ENCODE measurements at places on chromosomes 7 and 10.

DNA sequence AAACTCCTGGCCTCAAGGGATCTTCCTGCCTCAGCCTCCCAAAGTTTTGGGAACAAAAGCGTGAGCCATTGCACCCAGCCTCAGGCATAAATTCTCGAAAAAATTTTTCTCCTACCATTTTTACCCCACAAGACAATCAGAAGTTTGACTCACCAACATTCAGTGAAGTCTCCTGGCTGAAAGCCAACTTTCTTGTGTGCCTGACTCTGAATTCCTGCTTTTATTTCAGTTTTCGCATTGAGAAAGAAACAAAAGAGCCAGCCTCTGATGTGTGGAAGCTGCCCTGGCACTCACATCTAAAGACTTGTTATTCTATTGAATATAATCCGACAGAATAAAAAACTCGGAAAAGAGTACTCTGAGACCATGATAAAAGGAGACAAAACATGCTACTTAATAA is 402.9 kb downstream of the MAGI2 start:
- DNase-seq, result no peak

DNA sequence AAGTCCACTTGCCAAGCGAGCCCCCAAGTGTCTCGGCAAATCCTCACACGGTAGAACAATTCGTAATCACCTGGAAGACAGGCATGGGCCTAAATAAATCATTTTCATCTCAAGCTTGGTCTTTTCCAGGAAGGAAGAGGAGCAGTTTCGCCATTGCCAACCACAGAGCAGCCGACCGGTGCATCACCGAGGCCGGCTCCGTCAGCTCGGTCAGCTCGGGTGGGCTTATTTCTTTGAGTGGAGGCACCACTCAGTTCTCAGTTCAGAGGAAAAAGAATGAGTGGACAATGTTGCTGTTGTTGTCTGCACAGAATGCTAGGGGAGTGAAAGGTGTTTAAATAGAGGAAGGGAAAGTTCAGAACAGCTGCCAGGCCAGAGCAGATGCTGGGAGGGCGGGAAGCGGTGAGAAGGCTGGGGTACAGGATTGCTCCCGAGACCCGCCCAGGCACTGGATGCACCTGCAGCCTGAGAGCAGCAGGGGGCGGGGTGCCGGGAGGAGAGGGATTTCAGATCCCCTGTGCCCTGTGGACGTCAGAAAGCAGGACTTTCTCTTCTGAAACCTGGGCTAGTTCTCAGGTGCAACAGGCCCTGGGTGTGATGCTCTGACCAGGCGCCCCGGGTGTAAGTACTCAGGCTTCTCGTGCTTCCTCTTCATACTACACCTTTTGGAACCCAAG is 17.7 kb upstream of the IGFBP3 start:
- DNase-seq, result no peak

DNA sequence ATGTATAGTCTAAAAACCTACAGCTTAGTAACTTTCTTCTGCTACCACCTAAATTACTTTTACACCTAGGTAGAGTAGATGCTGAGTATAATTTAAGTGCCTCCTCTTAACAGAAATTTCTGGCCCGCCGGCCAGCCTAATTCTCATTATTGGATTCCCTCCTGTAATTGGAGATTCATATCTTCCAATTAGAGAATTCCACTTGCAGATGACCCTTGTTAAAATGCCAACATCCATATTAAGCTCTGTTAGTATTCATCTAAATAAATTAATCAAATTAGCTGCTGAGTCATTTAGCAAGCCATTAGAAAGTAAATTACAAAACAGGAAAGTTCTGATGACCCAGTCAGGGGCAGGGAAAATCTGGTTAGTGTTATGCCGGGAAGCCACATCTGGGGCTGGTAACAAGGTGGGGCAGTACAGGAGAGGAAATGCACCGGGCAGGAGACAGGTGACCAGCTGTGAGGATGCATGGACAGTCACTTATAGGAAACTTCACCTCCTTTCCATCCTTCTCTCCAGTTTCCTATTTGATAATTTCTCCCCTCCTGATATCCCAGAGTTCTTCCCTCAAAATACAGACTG is 82.8 kb downstream of the ORC5 start:
- DNase-seq, result no peak

DNA sequence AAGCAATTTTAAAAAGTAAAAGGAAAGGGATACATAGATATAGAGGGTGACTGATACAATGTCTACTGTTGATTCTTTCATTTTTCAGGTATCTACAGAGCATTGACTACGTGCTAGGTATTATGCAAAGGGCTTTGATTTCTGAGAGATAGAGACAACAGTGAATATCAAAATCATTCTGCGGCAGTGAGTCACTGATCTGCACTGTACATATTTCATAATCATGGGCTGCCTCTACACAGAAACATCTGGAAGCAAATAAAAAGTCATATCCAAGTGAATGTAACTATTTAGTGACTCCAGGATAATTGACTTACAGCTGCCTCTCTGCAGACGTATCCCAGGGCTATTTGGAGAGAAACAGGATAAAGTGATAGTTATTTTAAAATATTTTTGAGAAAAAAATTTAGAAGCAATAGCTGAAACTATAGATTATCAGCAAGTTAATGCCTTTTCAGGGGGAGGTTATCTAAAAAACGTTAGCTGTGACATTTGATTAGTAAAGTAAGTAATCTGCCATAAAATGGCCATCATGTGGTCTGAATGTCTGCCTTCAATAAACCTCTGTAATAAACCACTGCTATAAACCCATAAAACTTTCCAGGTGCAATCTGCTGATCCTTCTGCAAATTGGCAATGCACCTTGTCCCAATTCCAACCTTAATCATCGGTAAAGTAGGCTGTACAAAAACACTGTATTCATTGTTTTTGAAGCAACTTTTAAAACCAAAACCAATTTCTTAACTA is 43.7 kb downstream of the CPXM2 start:
- no peak for DNase-seq

DNA sequence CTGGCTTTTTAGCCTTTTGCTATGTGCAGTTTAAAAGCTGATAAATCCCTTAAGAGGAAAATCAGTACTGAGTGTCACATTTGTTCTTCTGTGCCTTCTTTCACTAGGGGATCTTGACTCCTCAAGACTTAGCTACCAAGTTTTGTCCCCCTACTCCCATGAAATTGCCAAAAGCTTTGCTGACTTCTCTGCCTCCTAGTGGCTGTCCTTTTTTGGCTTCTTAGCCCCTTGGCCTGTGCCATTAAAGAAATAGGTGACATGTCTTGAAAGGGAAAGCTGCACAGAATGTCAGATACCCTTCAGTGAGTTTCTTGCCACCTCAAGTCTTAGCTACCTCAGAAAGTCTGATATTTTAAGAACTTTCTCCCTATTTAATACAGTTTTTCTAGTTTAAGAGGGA is 10.5 kb downstream of the MKLN1 start:
- no peak for DNase-seq

- DNase-seq, result no peak
Observed at GRCh38 chr10:93277360-93277759, 203.7 kb downstream of the CYP26A1 start.

GRCh38 chr7:31633894-31634494 is 53.0 kb upstream of the PPP1R17 start:
- DNase-seq, result peak; percentile 60

DNA sequence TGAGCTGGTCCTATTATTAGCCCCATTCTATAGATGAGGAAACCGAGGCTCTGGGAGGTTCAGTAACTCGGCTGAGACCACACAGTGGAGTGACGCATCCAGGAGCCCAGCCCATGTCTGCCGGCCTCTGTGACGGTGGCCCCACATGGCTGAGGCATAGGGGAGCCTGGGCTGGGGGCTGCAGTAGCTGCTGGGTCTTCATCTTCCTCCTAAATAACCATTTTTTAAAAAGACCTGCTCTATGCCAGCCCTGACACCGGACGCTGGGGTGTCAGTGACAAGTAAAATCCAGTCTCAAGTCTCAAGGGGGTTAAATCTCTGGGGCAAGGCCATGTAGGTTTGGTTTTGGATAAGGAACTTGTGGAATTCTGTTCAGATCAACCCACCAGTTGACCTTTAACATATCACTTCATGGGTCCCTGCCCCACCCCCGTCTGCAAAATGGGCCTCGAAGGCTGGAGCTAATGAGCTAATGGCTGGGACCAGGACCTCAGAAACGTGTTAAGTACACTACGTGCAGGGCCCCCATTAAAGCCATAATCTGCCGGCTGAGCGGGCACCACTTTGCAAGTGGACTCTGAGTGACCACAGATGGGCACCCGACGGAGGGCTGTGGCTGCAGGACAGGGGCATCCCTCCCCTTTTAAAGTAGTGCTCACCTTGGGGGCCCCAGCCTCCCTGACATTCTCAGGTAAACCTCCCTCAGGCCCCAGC is 136.5 kb upstream of the UNC5B start:
- no peak for DNase-seq

GRCh38 chr7:416761-417624 is 102.7 kb downstream of the PDGFA start:
- no peak for DNase-seq

GRCh38 chr7:7292085-7292484 is 109.7 kb downstream of the C1GALT1 start:
- no peak for DNase-seq

- DNase-seq, result no peak
Observed at GRCh38 chr7:15494711-15495110, 67.1 kb downstream of the AGMO start.

- DNase-seq, result no peak
Observed at GRCh38 chr7:137923380-137923779, 76.6 kb upstream of the DGKI start.

- no peak for DNase-seq
Observed at GRCh38 chr7:44288811-44289340, 36.5 kb downstream of the CAMK2B start.

DNA sequence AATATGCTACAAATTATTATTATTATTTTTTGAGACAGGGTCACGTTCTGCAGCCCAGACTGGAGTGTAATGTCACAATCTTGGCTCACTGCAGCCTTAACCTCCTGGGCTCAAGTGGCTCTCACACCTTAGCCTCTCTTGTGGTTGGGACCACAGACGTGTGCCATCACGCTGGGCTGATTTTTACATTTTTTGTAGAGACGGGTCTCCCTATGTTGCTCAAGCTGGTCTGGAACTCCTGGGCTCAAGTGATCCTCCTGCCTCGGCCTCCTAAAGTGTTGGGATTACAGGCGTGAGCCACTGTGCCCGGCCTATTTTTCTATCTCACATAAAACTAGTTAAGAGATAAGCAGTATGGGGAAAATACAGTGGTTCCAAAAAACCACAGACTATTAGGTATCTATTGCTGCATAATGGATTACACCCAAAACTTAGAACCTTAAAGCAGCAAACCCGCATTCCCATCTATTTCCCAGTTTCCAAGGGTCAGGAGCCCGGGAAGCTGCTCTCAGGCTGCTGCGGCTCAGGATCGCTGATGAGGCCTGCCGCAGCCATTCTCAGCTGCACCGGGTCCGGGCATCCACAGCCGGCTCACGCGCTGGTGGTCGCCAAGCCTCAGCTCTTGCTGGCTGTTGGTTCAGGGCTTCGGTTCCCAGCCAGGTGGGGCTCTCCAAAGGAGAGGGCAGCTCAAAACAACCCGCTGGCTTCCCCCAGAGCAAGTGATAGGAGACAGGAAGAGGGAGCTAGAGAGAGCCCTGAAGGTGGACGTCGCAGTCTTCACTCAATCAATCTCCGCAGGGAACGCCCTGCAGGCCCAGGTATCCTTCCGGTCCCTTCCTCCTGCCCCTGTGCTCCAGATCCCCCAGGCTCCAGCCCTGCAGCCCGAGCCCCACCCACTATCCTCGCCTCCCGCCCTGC is 128.2 kb downstream of the UBE2H start:
- DNase-seq, result no peak

DNA sequence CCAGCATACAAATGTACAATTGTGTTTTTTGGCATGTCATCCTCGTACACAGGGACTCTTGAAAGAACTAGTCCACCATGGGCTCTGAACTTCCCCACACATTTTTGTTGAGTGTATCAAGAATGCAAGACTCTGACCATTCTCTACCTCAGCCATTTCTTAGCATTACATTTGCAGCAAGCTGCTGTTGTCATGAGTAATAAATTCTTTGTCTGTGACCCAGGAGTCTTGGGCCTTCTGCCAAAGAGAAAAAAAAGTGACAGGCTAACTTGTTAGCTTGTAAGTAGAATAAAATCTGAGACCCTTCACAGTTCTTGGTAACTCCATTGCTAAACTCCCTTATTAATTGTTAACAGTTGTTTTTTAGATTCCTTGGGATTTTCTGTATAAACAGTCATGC is 542.3 kb upstream of the MBL2 start:
- no peak for DNase-seq

- DNase-seq, result peak; percentile 5
Observed at GRCh38 chr7:84412161-84412969, 217.8 kb upstream of the SEMA3A start.

DNA sequence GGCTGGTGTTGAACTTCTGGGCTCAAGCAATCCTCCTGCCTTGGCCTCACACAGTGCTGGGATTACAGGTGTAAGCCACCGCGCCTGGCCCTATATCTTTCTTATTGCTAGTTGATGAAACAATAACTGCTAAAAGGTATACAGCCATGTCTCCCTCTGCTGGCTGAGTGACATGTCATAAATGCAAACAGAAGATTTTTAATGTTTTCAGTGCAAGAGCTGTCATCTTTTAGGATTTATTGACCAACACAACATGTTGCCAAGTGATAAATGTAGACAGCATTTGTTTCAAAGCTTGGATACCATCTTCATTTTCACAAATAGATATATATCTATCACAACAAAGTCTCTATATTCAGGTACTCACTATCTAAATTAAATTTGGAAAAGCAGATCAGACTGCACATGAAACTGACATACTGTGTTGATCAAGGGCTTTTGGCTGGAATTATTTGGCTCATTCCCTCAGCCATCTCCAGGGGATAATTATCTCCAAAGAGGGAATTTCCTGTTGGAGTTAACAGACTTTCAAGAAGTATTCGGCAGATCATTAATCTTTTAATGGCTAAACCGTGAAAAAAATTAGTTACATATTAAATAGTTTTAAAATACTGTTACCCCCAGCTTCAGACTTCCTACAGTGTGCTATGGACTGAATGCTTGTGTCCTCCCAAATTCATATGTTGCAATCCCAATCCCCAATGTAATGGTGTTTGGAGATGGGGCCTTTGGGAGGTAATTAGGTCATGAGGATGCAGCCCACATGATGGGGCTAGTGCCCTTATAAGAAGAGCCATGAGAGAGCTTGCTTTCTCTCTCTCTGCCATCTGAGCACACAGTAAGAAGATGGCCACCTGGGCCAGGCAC is 41.3 kb upstream of the SRPK2 start:
- peak; percentile 19 for DNase-seq

- no peak for DNase-seq
Observed at GRCh38 chr7:80047856-80048459, 86.7 kb upstream of the GNAI1 start.

DNA sequence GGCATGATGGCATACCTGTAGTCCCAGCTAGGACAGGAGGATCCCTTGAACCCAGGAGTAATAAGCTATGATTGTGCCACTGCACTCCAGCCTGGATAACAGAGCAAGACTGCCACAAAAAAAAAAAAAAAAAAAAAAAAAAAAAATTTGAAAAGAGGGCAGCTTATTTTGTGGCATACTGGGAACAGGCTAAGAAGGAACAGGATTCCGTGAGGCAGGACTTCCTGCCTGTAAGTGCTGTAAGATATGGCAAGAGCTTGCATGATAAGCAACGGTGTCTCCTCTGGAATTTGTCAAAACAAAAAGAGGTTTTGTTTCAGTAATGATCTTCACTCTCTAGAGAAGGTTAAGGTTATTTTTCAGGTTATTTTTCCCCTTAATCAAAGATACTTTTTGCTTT is 101.1 kb downstream of the ABCC2 start:
- DNase-seq, result no peak

Data from suppressor macrophage treated with lipopolysaccharide for 4 hours (primary cell).